Effector CD8-positive, alpha-beta T cell (primary cell): ENCODE measurements at places on chromosomes 4 and X.

DNA sequence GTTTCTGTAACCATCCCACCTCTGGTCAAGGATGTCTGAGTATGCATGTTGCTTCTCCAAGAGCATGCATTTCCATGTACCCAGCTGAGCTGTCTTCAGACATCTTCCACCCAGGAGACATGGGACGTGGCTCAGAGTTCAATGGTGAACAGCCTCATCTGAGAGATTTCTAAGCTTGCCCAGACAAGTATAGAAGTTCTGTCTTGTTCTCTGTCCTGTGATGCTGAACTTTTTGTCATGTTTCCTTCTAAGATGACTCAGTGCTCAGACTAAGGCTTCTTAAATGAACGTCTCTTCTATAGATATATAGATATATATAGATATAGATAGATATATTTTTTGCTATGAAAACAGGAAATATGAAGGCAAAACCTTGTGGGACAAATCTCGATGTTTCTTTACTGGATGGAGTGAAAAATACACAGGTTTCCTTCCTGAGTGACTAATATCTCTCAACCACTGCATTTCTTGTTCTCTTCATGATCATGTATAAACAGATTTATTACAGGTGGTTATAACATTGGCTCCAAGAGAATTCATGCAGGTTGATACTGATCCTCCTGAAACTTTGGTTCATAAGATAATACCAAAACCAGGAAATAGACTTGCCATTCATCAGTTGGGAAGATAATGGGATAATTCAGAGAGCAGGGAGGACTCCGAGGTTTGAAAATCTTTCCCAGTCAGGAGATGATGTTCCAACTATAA is 168.2 kb downstream of the ZNF518B start:
- no peak for DNase-seq

GRCh38 chr4:91228659-91229058 is 1075.1 kb upstream of the GRID2 start:
- DNase-seq: no peak

- no peak for DNase-seq
Measured at GRCh38 chr4:99586322-99586721, 11.7 kb downstream of the MTTP start.

DNA sequence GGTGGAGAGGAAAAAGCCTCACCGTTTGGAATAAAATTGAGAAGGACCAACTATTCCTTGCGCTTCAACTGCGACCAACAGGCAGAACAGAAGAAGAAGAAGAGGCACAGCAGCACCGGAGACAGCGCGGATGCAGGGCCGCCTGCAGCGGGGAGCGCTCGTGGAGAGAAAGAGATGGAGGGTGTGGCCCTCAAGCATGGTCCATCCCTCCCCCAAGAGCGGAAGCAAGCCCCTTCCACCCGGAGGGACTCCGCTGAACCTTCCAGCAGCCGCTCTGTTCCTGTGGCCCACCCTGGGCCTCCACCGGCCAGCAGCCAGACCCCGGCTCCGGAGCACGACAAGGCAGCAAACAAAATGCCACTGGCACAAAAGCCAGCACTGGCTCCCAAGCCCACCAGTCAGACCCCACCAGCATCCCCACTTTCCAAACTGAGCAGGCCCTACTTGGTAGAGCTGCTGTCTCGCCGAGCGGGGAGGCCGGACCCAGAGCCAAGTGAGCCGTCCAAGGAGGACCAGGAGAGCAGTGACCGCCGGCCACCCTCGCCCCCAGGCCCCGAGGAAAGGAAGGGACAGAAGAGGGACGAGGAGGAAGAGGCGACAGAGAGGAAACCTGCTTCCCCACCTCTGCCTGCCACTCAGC is 71.2 kb downstream of the AASDH start:
- DNase-seq: no peak

- DNase-seq: no peak
Measured at GRCh38 chr4:183426507-183426906, 17.9 kb upstream of the CDKN2AIP start.

DNA sequence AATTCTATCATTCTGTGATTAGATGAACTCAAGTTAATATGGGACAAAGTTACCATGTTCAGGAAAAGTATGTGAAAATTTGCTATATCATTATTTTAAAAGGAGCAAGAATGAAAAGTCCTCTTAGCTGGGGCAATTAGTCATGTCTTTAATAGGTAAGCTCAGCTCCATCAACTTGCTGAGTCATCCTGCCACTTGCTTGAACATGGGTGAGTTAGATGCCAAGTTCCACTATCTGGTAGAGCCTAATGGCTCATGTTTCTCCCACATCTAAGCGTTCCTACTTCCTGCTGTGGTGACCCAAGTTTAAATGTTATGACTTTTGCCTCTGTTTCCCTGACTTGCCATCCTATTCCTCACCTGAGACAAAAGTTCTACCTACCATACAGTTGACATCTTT is 276.8 kb downstream of the ZNF674 start:
- no peak for DNase-seq

DNA sequence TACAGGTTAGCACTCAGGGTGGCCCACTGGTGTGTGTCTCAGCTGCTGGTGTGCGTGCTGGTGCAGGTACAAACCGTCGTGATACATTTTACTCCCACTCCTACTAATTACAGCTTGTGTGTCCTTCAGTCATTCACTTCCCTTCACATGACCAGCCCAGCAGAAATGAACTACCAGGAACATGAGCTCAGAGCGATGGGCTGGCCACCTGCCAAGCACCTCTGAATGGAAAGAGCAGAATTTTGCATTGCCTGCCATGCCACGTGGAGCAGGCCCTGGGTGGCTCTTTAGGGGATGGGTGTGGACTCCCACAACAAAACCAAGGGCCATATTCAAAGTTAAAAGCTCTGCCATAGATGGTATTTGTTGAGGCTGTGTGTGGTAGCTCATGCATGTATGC is 58.9 kb upstream of the PGM2 start:
- DNase-seq: no peak

- no peak for DNase-seq
Measured at GRCh38 chrX:133215017-133215416, 3.1 kb downstream of the TFDP3 start.

GRCh38 chr4:53378171-53378482 is 686 bp downstream of the FIP1L1 start:
- no peak for DNase-seq

GRCh38 chrX:17738737-17739535 is 1.6 kb downstream of the SCML1 start:
- DNase-seq: no peak

- no peak for DNase-seq
Measured at GRCh38 chr4:14615671-14616070, 386.6 kb upstream of the CPEB2 start.

- DNase-seq: no peak
Measured at GRCh38 chr4:109703664-109704361, 568 bp upstream of the CASP6 start.

- no peak for DNase-seq
Measured at GRCh38 chr4:109094056-109094455, 208.4 kb downstream of the COL25A1 start.

DNA sequence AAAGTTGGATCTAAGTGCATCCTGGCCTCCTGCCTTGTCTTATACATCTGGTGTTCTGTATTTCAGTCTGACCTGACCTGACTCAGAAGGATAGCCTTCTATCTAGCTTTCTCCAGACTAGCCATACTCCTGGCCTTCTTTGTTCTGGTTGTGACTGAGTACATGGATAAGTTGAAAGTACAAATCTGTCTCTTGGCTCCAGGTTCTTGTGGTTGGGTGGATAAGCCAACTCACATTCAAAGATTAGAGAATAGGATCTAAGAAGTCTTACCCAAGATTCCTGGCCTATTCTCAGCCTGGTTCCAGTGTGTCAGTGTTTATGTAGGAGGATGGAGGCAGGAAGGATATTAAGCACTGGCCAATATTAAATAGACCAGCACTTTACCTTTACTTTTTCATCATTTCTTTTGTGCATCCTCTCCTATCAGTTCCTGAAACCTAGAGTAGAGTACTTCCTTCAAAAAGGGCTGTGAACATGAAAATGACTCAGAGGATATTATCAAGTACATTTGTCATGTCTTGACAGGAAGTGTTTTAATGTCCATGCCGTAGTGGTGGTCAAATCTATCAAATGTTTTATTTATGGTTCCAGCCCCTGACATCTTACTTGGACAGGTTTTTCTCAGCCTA is 123.5 kb downstream of the IL15 start:
- DNase-seq: no peak

DNA sequence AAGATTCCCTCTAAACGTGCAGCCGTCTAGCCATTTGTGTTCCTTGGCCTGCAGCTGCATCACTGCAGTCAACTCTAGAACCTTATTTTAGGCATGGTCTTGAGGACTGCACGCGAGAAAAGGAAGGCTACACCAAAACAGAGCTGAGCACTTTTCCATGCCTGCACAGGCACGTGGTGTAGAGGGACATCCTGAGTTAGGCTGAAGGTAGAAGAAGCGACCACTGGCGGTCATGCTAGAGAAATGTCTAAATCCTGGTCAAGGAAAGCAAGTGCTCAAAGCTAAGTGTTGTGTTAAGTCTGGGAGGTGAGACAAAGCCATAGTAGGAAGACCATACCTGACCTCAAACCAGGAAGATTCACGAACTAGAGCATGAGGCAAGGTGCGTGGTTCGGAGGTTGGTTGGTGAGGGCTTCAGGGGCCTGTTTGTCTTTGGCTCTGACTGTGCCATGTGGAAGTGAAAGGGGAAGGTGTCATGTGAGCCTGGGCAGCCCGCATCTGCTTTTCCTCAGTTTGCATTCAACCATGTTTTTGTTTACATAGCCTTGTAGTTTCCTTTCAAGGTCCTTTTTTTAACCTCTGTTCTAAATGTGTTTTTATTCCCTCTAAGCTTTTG is 203.8 kb downstream of the AASDH start:
- DNase-seq: no peak

DNA sequence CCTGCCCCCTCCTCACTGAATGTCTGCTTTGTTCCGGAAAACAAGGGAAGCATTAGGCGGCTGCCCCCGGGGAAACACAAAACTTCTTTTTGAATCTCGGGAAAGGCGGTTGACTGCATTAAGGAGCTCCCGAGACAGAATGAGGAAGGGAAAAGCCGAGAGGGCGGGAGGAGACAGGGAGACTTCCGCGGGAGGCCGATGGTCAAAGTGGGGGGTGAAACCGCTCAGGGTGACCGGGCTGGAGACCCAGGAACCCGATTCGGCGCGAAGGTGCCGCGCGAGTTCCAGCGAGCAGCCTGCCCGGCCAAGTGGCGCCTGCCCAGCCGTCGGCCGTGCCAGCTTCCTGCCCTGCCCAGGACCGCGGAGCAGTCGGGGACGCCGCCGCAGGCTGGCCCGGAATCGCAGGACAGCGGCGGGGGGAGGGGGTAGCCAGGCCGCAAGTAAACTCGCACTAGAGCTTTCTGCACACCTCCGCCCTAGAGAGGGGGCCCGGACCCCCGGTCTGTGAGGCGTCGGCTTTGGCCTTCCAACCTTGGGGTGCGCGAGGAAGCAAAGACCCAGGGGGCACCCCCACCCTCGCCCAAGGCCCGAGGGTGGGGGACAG is 55.1 kb upstream of the BCOR start:
- no peak for DNase-seq

DNA sequence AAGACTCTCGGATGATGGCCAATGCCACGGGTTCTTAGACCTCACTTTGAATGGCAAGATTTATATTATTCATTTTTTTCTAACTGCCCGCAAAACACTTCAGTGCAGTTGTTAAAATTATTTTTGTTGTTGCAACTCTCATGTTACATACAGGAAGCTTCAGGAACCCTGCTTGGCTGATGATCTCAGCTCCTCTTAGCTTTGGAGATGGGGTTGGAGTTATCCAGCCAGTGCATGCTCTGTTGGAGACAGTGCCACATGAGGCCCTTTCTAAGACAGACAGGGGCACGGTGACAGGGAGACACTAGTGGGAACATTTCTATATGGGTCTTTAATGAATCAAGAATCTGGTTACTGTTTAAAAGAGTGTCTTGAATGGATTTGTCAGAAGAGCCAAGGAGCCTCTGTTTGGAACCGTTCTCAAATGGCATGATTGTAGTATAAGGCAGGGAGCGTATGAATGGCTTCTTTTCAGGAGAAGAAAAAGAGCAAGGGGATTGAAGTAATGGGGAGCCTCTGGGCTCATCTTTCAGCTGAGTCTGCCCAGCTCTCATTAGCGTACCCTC is 61.9 kb upstream of the ENPP6 start:
- no peak for DNase-seq

- no peak for DNase-seq
Measured at GRCh38 chr4:6972911-6973310, 63.3 kb downstream of the TBC1D14 start.

GRCh38 chrX:38868941-38869401 is 67.7 kb downstream of the MID1IP1 start:
- no peak for DNase-seq

DNA sequence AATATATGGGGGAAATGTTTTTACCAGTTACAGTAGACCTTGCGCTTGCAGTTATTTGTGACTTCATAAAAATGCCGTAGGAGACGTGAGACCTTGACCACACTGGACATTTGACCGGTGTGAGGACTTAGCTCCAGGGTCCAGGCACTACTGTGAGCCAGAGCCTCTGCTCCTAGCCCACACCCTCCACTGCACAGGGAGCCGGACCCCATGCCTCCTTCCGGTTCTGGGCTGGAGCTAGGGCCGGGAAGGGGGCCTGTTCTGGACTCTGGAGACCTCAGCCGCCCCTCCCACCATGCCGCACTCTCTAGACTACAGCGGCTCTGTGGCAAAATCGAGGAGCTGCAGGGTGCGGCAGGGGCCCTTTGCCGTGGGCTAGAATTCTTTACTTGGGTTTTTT is 5.3 kb downstream of the PCGF3 start:
- DNase-seq: no peak

GRCh38 chr4:25449270-25449669 is 72.2 kb downstream of the ANAPC4 start:
- no peak for DNase-seq

DNA sequence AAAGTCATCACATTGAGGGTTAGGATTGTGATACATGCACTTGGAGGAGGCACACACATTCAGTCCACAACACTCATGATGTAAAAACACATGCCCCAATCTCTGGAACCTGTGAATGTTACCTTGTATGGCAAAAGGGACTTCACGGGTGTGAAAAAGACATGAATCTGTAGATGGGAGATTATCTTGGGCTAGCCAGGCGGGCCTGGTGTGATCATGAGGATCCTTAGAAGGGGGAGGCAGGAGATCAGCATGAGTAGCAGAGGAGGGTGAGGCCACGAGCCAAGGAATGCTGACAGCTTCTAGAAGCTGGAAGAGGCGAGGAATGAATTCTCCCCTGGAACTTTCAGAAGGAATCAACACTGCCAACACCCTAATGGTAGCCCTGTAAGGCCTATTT is 77.5 kb upstream of the ENPP6 start:
- no peak for DNase-seq

GRCh38 chr4:119921830-119922229 is 144.8 kb downstream of the MAD2L1 start:
- no peak for DNase-seq

- no peak for DNase-seq
Measured at GRCh38 chrX:121245763-121246162, 198.4 kb downstream of the GLUD2 start.

DNA sequence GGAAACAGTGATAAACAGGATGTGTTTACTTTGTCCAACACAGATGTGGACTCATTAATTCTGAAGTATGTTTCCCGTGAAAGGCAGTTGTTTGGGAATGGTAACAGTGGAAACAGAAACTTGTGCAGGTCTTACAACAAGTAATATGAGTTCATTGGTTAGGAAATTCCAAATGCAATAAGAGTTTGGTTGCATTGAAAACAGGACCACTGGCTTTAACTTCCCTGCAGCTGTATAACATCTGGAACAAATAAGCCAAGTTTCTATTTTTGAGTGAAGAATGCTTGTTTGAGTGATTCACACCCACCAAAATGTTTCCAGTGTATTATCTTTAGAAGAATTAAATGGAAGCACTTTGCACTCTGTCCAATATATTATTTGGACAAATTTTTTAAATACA is 82.4 kb upstream of the BMP3 start:
- DNase-seq: no peak

- DNase-seq: no peak
Measured at GRCh38 chr4:74117024-74117534, 18.1 kb upstream of the CXCL2 start.
